ENCODE measurements at places on chromosomes 4 and X.
A peak's percentile ranks its signal among the peaks of the same experiment; 100 is the strongest.

GRCh38 chr4:22790631-22791030 lies 97.9 kb downstream of the GBA3 start:
- DNase-seq = no peak

DNA sequence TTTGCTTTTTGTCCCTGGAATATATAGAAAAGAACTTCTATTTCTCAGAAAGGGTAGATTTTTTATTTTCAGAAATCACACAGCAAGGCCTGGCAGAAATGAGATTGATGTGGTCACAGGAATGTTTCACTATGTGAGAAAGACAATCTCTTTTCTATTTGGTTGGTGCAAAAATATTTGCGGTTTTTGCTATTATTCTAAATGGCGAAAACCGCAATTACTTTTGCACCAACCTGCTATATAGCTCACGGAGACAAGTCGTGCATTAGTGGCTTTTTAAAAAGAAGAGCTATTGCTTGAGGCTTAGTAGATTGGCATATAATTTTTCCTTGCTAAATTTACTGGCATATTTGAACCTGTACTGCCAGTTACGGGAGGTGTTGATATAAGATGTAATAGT lies 100.4 kb downstream of the ITM2A start:
- no peak for DNase-seq

DNA sequence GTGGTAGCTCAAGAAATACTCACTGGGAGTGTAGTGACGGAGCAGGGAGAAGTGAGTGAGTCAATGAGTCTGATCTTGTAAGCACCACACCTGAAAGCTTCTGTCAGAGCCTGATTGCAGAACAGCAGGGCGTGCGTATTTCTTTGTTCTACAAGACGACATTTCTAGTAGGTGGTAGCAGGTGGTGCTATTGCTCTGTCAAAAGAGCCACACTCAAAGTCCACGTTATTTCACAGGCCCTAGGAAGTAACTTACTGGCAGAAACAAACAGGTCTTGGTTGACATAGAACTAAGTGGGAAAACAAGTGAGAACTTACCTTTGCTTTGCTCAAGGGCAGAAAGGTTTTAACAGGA lies 46.4 kb upstream of the SPRY1 start:
- DNase-seq = peak; percentile 11

- peak; percentile 37 for DNase-seq
These were observed 38.5 kb upstream of the PDLIM5 start for GRCh38 chr4:94413085-94413840.

DNA sequence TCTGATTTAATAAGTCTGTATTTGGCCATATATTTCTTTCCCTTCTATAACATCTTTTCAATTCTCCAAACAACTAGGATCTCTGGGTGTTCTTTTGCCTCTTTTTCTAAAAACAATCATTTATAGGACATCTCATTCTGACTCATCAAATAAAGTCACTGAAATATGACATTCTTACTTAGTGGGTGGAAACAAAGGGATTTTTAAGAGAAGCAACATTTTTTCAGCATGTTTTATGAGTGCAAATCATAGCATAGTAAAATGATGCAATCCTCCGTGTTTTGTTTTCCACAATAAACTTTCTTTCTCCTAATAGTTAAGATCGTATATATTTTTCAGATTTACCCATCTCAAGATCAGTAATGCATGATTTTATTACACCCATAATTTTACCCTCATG lies 179.8 kb downstream of the SPCS3 start:
- DNase-seq = peak; percentile 59

GRCh38 chr4:38133711-38134480 lies 173.7 kb downstream of the PTTG2 start:
- DNase-seq = no peak

DNA sequence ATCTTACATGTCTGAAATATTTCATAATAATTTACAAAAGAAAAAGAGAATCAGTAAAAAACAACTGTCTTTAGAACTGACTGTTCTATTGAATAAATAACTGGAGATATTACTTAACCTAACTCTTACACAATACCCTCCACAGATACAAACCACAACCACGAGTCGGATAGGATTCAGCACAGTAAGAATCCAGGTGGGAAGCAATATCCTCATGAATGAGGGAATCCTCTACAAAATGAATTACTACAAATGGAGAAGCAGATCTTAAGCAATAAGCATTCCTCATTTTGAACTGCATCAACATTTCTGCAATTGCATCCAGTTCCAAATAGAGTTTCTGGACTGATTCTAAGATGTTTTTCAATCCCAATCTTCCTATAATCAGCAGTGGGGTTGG lies 227.1 kb downstream of the SH2D1A start:
- no peak for DNase-seq

GRCh38 chrX:115311601-115312001 lies 22.1 kb downstream of the LUZP4 start:
- DNase-seq = peak; percentile 6
